Stimulated activated CD8-positive, alpha-beta memory T cell treated with anti-CD3 and anti-CD28 coated beads, Interleukin-4, amount 100 ng/mL, for 1 hour (primary cell): ENCODE measurements at places on chromosomes 7 and 10.

DNA sequence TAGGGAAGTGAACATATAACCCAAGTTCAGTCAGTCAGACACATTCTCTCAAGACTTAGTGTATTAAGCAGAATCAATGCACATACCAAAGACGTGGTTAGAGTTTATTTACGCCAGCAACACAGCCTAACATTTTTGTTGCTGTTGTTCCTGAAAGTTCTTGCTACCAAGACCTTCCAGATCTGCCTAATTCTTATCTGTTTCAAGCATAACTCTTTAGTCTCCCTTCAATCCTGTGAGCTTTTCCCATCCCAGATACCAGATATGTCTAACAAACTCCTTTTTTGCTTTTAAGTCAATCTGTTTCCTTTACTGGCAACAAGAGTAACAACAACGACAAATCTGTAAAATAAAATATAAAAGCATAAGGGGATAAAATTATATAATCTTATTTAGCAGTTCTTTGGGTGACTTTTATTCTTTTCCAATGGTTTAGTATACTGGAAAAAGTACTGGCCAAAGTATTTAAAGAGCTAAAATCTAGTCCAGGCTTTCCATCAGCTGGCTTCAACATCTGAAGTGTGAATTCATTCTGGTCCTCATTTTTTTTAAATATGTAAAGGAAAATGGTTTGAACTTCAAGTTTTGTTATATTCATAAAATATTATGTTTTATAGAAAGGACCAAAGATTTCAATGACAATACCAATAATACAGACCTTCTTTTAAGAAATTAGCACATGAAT, 193.8 kb downstream of the IMMP2L start:
- no peak for DNase-seq

GRCh38 chr10:124558339-124559321, 97.0 kb downstream of the LHPP start:
- no peak for DNase-seq

DNA sequence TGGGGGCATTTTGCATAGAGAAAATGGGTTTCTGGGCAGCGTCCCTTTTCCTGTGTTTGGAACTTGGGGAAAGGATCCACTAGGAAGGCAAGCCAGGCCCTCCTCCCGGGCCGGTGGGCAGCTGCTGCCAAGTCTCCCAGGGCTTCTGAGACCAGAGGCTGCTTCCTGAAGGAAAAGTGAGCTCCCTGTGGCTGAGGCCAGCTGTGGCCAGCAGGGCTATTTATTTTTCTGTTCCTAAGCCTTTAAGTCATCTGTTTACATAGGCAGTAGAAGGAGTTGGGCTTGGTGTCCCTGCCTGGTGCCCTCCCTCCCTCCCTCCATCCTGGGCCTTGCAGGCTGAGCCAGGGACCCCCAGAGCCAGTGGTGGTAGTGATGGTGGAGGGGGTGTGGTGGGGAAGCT, 70.5 kb upstream of the COL13A1 start:
- no peak for DNase-seq

DNA sequence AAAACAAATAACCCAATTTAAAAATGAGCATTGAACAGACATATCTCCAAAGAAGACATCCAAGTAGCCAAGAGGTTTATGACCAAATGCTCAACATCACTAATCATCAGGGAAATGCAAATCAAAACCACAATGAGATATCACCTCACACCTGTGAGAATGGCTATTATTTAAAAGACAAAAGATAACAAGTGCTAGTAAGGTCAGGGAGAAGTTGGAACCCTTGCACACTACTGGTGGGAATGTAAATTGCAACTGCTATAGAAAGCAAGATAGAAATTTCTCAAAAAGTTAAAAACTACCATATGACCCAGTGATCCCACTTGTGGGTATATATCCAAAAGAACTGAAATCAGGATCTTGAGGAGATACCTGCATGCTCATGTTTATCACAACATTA, 49.5 kb downstream of the SGMS1 start:
- no peak for DNase-seq

DNA sequence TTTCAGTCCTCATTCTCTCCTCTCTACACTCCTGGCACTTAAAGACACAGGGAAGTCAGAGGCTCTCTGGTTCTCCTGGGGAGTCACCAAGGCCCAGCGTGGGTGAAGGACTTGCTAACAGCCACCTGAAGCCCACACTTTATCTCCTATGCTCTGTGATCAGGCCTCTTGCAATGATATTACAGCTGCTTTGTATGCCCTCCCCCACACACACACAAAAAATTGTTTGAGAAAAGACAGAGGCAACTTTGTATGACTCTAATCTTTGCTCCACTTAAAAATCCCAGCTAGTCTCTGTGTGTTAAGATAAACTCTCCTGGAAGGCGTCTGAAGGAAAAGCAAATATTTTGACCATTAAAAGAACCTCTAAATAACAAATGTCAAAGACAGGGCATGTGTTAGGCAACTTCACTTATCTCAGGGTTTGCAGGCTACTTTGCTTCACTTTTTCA, 507.2 kb downstream of the TNS3 start:
- no peak for DNase-seq

DNA sequence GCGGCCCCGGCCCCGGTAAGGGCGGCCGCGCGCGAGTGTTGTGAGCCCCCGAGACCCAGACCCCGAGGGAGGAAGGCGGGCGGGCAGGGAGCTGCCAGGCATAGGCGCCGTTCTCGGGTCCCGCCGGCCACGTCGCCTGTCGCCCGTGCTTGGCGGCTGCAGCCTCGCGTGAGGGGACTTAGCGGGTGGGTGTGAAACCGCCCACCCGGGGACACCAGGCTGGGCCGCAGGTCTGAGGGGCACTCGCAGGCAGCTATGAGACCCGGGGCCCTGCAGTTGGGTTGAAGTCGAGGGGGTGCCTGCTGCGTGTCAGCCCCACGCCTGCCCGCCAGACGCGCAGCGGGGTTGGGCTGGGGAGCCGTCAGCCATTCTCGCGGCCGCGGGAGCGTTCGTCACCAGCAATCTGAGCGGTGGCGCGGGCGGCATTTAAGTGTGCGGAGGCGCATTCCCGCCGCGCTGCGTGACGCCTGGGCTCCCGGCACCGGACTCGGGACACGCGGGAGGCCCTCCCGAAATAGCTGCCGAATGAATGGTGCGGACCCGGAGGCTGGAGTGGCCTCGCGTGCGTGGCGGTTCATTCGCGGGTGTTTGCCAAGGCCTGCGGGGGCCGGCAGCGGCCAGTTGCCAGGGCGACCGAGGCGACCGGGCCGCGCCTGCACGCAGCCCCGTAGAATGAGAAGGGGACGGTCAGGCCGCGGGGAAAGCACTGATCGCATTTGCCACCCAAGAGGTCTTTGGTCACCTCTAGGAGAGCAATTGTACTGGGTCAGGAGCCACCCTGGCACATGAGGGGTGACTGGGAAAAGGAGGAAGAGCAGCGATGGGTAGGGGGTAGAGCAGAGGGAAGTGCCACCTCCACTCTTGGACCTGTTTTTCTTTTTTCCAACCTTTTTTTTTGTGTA, 750 bp downstream of the ZNF398 start:
- DNase-seq, result peak; percentile 30

DNA sequence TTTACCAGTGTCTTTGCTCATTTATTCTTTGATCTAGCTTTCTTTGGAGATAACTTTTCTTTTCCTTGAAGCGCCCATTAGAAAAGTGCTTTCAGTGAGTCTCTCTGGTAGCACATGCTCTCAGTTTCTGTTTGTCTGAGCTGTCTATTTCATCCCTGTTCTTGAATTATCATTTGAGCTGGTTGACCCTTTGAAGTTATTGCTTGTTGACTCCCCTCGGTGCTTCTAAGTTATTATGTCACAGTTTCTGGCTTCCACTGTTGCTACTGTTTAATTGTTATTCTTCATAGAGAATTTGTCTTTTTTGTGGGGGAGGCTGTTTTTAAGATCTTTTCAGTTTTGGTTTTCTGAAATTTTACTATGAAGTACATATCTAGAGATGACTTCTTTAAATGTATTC, 11.4 kb upstream of the PRF1 start:
- no peak for DNase-seq

- DNase-seq, result no peak
These were observed 80.6 kb downstream of the ARHGAP21 start for GRCh38 chr10:24642921-24643678.

DNA sequence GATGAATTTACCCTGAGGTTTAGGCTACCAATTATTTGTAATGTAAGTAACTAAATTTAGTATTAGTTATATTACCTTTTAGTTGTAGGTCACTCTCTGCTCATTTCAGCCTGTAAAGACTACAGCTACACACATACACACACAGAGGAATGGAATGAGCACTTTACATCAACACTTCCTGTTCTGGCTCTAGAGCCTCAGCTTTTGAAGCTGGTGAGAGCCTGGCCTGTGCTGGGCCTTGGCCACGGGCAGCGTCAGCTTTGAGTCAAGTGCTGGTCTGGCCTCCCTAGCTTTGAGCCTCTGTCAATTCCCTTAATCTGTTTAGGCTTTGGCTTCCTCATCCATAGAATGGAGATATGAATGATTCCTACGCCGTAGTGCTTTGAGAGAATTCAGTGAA, 141.7 kb downstream of the EGFR start:
- no peak for DNase-seq

- no peak for DNase-seq
These were observed 75.2 kb downstream of the CLEC2L start for GRCh38 chr7:139598642-139599041.

DNA sequence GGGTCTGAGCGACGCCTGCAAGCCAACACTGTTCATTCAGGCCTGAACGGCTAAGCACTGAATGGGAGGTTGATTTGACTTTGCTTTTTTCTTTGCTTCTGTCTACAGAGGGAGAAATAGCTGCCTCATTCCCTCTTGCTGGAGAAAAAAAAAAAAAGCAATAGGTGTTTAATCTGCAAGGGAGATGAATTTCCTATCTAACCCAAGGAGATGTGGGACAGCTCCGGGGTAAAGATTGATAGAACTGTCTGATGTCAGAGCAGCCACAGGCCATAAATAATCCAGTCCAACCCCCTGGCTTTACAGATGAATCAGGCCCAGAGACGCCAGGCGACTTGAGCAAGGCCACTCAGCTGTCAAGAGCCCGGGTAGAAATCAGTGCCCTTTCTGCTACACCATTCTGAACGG, 168.0 kb downstream of the ARHGAP12 start:
- DNase-seq, result no peak

- no peak for DNase-seq
These were observed 86.2 kb upstream of the ABCB5 start for GRCh38 chr7:20529260-20529659.

DNA sequence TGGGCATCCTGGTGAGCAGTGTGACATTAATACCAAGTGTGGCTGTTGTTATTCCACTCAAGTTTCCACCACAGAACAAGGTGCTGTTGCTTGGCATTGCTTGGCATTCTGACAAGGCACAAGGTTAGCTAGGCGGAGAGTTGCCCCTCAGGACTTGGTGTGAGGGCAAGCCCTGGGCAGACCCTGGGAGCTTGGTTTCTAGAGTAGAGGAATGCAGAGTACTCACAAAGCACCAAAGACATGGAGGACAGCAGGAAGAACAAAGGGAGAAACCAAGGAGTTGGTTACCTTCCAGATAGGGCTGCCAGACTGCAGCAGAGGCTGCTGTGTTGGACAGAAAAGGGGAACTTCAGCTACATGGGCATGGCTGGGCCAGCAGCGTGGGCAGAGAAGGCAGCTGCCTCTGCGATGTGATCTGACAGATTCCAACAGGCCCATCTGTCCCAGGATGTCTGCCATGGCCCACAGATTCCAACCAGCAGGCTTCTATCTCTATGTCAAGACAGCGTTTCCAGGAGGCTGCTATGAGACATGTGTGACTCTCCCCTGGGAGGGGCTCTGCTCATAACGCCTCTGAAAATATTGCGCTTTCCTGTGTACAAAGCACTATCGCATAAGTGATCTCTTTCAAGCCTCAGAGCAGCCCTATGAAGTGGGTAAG, 1.8 kb downstream of the GOLGA7B start:
- DNase-seq, result no peak

DNA sequence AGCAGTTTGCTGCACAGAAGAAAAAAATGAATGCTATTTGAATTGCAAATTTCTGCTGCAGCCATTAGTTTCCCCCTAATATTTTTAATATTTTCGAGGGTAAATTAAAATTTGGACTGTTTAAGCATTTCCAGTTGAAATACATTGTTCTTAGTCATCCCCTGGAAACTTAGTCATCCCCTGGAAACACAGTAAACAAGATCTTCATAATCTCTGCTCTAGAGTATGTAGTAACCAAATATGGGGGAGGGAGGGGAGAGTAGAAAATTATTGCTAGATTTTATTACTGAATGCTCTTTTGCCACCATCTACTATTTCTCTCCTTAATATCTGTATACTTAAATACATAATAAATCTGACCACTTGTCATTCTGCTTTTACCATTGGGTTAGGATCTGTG, 1053.3 kb downstream of the SORCS1 start:
- no peak for DNase-seq

- DNase-seq, result no peak
These were observed 146.6 kb upstream of the RNF32 start for GRCh38 chr7:156493942-156494341.
